ENCODE measurements at places on chromosomes 5 and 9. TPM values are rescaled to one million over a fixed set of nuclear protein-coding genes. Genes with fewer than 3 reads are reported as not detected.

DNA sequence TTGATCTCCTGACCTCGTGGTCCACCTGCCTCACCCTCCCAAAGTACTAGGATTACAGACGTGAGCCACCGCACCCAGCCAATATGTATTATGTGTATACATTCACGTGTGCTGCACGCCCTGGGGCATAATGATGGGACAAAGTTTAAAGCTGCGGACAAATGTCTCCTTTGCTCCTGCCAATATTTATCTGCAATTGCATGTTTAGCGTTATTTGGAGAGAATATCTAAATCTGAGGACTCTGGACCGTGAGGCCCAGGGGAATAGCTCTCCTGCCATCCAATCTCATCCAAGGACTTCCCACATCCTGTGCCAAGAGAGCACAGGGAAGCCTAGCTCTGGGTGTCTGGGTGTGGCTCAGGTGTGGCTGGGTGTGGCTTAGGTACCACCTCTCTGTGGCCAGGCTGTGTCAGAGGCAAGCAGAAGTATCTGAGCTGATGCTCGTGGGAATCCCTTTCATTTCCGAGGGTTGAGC, 6.9 kb upstream of the BOD1 start:
- DNase-seq = no peak

DNA sequence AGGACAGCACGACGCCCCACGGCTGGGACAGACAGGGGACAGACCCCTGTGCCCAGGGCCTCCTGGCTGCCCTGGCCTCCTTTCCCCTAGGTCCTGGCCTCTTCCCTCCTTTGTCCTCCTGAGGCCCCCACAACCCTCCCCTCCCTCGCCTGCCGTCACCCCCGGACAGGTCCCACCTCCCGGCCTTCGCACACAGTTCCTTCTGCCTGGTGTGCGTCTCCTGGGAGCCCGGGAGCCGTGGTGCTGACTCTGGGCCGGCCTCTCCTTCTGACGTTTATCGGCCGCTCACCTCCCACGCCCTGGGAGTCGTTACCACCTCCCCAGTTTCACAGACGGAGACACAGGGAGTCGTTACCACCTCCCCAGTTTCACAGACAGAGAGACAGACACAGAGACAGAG, 25.1 kb upstream of the NOTCH1 start:
- DNase-seq = no peak

GRCh38 chr5:79201206-79201605, 34.7 kb upstream of the JMY start:
- DNase-seq = no peak

DNA sequence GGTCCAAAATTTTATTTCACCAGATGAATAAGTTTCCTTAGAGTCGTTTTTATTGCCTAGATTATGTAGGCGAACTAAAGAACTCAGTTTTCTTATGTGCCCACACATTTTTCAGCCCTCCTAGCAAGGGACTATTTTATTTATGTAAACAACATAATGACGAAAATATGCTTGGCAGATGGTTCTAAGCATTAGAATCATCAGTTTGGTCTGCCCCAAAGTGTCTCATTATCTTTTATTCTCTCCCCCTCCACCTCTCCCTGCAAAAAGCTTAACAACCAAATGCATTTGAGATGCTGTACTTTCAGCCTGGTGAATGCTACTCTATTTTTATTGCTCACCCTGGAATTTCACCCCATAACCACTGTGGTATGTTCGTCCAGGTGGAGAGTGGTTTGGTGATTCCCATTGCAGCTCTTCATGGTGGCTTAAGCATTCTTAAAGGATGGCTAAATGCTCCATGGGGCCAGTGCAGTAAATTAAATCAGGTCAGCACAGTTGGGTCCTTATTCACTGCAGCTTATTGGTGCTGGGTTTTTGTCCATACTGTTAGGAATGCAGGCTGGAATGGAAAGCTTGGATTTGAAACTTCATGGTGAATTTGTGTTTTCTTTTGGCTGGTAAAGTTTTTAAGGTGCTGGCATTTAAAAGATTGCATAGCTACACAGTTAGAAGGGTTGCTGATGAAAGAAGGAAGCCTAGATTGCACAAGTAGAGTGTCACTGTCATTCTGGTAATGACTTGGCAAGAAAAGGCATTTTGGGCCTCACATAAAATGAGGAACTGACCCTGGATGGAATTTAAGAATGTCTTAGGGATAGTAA, 39.2 kb downstream of the TLE4 start:
- no peak for DNase-seq

- DNase-seq = no peak
Measured at GRCh38 chr9:136693135-136693489, 5.9 kb upstream of the AGPAT2 start.

DNA sequence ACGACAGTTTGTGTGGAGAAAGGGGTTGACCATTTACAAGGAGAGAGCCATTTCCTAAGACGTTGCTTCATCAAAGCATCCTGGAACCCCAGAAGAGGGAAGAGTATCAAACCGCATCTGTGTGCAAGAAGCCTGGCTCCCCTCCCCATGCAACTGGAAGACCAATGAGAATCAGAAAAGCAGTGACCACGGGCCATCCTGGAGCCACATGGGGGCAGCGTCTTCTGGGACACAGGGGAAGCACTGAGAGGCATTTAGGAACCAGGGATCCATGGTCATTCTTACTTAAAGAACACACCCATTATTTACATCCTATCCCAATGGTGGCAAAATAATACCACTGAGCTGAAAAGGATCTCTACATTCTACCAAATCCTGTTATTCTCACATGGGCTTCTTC, 29.3 kb downstream of the SEMA5A start:
- no peak for DNase-seq

DNA sequence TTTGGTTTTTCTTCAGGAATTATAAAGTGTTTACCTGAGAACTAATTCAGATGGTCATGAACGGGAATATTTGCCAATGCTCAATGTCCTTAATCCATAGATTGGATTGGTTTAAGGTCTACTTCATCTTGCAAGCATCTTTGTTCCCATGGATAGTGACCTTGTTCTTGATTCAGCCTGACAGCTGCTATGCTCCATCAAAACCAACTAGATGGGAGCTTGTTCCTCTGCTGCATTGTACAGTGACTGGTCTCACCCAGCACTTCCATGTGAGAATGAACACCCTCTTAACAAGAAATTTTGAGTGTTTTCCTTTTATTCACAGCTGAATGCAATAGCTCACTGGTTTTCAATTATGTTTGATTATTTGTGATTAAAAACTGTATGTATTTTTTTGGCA, 312.6 kb upstream of the ACTBL2 start:
- no peak for DNase-seq

DNA sequence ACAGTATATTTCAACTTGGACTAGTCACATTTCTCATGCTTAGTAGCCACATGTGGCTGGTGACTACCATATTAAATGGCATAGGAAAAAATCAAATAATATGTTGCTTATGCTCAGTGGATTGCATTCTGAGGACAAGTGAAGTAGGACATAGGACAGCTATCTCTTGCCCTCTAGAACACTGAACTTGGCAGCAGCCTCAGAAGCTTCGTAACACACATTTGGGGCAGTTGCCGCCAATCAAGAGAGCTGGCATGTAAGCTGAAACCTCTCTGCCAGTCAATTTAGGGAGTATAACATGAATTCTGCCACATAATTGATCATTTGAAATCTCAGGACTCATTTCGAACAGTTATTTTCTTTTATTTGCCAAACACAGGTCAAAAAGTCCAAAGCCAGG, 505.5 kb downstream of the MAT2B start:
- no peak for DNase-seq

DNA sequence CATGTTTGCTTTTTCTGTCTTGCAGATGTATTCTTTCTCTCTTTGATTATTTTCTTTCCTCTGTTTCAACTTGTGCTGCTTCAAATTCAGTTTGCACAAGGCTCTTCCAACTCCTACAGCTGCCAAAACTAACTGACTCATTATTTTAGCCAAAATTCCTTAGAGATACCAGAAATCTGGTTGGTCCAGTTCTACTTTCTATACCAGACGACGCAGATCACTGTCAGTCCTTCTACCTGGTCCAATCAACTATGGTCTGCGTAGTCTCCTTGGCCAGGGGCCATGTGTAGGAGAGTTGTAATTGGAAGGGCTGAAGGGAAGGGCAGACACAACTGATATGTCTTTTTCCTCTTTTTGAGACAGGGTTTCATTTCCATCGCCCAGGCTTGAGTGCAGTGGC, 51.9 kb upstream of the JAK2 start:
- no peak for DNase-seq

DNA sequence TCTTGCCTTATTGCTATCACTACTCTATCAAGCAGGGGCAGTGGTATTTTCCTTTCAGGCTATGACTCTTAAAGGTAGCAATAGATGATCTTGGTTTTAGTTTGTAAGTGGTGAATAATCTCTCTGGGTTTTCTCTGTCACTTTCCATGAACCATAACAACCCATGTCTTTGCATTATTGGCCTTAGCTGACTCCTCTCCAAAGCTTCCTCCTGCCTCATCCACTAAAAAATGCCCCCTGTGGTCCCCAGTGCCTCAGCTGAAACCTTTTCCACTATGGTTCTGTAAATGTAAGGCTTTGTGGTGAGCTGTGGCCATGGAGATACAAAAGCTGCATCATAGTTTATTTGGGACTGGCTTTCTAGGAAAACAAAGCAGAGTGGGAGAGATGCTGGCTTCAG, 128.8 kb downstream of the GPBP1 start:
- DNase-seq = no peak

- no peak for DNase-seq
Measured at GRCh38 chr9:94866770-94867169, 140.3 kb downstream of the AOPEP start.

- no peak for DNase-seq
Measured at GRCh38 chr5:82982846-82983245, 94.3 kb downstream of the TMEM167A start.

GRCh38 chr5:136526791-136527190, 161.4 kb upstream of the TRPC7 start:
- DNase-seq = no peak

- DNase-seq = no peak
Measured at GRCh38 chr9:132985071-132985350, 6.5 kb downstream of the GFI1B start.

DNA sequence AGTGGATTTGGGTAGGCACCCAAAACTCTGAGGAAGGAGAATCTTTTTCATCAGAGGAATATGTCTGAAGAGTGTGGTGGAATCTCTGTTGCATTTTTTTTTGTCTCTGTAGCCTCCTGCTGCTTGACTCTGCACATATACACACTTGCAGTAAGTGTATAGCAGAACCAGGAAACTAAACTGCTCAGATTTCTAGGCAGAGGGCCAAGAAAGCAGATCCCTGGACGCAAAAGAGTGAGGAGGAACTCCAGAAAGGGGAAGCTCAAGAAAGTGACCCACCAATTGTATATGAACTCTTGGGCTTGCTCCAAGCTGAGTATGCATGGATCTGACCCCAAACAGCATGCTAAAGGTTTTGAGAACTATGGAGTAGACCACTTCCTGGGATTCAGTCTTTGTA, 181.8 kb downstream of the GADD45G start:
- no peak for DNase-seq

DNA sequence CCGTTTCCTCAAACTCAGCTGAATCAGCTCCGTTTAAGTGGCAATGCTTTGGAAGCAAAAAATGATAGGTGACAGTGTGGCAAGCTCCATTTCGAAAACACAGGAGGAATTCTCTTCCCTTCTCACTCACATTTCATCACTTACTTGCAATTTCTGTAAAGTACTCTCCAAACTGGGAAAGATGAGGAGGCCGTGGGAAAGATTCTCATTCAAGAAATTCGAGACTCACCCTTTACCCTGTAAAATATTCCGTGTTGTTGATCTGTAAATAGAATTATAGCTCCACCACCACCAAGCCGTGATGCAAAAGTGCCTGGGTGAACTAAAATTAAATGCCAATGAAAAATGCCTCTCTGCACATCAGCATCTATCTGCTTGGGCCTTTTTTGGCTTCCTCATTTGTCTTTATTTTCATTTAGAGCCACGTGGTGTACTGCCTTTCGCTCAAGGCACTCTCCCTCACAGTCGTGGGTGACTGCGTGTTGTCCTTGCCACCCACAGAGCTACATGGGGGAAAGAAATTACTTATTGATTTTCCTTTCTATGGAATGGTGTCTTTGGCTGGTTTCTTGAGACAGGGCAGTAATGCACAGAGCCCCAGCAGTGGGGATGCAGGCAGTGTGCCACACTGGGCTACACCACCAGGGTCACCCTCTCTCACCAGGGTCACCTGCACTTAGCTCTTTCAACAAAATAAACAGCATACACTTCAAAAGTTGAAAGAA, 289.3 kb upstream of the TAS2R1 start:
- no peak for DNase-seq

- DNase-seq = no peak
Measured at GRCh38 chr9:106059886-106060285, 365.5 kb downstream of the TMEM38B start.

The IL9 gene
- total RNA-seq = not detected

The EXOSC3 gene
- total RNA-seq = 31.6 TPM

The PRLR gene
- 0.08 TPM for total RNA-seq

The SLC45A2 gene
- total RNA-seq = not detected

The FCN1 gene
- not detected for total RNA-seq

The CTSV gene
- total RNA-seq = 0.21 TPM

The VLDLR gene
- total RNA-seq = 20.5 TPM

The FOXD4L4 gene
- not detected for total RNA-seq

The PPP1R26 gene
- 19.5 TPM for total RNA-seq

The SLC4A9 gene
- total RNA-seq = not detected
